ENCODE measurements at places on chromosomes 1 and 21.

GRCh38 chr1:226643177-226643576 lies 94.6 kb downstream of the STUM start:
- no peak for DNase-seq

DNA sequence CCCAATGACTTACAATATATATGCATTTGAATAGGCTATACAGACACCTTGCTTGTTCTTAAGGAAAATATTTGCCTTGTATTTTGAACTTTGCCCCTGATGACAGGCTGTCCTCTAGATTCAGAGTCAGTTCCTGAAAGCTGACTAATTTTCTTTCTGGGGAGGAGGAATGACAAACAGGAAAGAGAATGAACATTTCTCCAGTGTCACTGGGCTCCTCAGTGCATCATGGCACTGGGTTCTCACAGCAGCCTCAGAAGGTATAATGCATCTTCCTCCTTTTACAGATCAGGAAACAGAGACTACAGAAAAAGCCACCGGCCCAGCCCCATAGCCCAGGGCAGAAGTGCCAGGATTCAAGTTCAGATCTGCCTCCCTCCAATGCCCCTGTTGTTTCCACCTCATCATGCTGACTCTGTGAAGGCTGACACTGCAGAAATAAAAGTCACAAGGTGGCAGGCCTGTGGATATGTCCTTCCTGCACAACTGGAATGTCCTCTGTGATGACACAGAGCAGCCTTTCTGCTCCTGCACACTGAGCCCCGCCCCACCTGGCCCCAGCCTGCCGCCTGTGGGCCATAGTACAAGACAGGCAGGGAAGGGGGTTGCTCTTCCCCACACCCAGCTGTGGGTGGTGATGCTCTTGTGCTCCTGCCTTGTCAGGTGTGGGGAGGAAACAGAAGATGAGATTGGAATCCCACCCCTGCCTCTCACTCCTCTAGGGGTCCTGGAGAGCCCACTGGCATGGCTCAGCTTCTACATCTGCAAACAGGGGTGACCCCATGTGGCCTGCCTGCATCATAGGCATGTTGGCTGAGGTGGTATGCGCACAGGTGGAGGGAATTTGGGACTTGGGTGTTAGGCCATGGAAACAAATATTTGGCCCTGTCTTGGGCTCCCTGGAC lies 6.4 kb downstream of the TTC22 start:
- DNase-seq: no peak

GRCh38 chr1:32250893-32251716 lies at the start of gene LCK:
Gene LCK, plus strand, starts transcription at chr1:32251265. Its CDS starts 23,065 bp downstream, at chr1:32274330.
- DNase-seq: no peak

- DNase-seq: no peak
Measured at GRCh38 chr1:73886716-73887115, 311.3 kb downstream of the LRRIQ3 start.

DNA sequence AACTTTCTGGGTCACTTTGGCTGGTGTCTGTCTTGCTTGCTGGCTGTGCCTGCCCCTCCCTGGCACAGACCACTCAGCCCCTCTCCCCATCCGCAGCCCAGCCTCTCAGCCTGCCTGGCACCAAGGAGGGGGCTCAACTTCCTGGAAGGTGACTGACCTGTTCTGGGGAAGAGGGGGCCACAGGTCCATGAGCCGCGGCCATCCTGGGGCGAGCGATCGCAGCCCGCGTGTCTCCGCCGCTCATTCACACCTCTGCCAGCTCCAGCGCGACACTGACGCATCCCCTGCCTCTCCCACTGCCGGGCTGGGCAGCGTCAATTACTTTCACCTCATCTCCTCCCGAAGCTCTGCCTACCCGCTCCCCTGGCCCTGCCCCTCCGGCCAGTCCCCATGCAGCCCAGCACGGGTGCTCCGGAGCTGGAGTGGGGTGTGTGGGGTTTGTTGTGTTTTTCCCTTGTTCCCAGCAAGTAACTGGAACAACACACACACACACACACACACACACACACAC lies 14.3 kb downstream of the SLC6A9 start:
- no peak for DNase-seq

DNA sequence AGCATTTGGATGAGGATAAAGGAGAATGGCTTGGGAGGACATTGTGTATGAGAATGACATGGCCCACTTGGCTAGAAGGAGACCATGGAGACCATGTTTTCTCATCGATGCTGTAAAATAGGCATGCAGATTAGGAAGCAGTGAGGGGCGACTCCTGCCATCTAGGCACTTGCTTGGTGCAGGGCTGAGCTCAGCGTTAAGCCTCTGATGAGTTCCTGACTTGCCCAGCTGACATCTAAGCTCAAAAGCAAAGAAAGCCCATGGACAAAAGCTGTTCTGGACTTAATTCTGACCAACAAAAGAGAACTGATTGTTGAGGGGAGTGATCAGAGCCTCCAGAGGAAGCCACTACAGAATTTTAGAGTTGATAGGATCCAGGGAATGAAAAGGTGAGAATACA lies 74.5 kb downstream of the LRRN2 start:
- DNase-seq: no peak

- DNase-seq: no peak
Measured at GRCh38 chr1:248404024-248404423, 1.2 kb downstream of the OR2T1 start.
